ENCODE measurements at places on chromosomes 6 and 20. TPM values are rescaled to one million over a fixed set of nuclear protein-coding genes. Genes with fewer than 3 reads are reported as not detected.

GRCh38 chr6:117188627-117189201, 76.6 kb upstream of the VGLL2 start:
- no peak for DNase-seq
- H3K4me1 ChIP-seq, result no peaks in the 10 kb centered on the region
- H3K36me3 ChIP-seq, result no peaks in the 10 kb centered on the region
- no peak overlapping the region for H3K27ac ChIP-seq

The CRISP3 gene
- total RNA-seq, result not detected

- DNase-seq, result no peak
- H3K4me3 ChIP-seq, result no peak overlapping the region
- no peaks in the 10 kb centered on the region for H3K36me3 ChIP-seq
- H3K4me1 ChIP-seq, result no peaks in the 10 kb centered on the region
- H3K27me3 ChIP-seq, result no peaks in the 10 kb centered on the region
Measured at GRCh38 chr20:12093057-12093796, 175.5 kb downstream of the BTBD3 start.

The ZNF831 gene
- not detected for total RNA-seq

The BLCAP gene
- 51.1 TPM for total RNA-seq

DNA sequence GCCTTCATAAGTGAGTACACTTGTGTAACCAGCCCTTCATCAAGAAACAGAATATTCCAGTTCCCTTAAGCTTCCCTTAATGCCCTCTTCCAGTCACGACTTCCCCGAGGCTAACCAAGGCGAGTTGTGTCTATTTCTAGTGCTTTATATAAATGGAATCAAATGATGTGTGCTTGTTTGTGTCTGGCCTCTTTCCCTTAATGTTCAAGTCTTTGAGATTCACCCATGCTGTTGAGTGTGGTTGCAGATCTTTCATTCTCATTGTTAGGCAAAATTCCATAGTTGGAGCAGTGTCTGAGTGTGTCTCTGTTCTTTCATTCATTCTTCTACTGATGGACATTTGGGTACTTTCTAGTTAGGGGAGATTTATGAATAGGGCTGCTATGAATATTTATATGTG, 135.0 kb downstream of the CEBPB start:
- peaks cover 12% of the 10 kb centered on the region for H3K4me1 ChIP-seq
- no peak overlapping the region for H3K4me3 ChIP-seq
- no peak for DNase-seq
- H3K36me3 ChIP-seq, result no peaks in the 10 kb centered on the region
- H3K27me3 ChIP-seq, result no peaks in the 10 kb centered on the region

GRCh38 chr20:10067321-10067720, 32.5 kb downstream of the ANKEF1 start:
- H3K27me3 ChIP-seq, result no peaks in the 10 kb centered on the region
- H3K36me3 ChIP-seq, result no peaks in the 10 kb centered on the region
- no peak for DNase-seq
- no peaks in the 10 kb centered on the region for H3K4me1 ChIP-seq

The SAPCD1 gene
- total RNA-seq, result 5.9 TPM

DNA sequence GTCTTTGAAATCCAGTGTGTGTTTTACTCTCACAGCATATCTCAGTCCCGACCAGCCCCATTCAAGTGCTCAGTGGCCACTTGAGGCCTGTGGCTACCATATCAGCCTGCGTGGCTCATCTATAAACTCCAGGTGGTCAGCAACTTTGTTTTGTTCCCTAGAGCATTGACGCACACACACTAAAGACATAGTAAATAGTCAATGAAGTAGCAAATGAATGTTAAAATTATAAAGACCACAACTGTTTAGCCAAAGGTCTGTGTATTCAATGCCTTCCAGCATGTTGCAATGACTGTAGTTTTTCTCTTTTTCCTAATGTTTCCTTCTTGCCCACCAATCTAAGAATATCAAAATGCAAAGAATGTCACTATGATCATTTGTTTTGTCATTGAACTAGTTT, 238.2 kb upstream of the ZNF217 start:
- no peak for DNase-seq
- H3K4me3 ChIP-seq, result no peak overlapping the region
- H3K27ac ChIP-seq, result no peak overlapping the region
- peaks cover 17% of the 10 kb centered on the region for H3K4me1 ChIP-seq
- no peaks in the 10 kb centered on the region for H3K27me3 ChIP-seq

DNA sequence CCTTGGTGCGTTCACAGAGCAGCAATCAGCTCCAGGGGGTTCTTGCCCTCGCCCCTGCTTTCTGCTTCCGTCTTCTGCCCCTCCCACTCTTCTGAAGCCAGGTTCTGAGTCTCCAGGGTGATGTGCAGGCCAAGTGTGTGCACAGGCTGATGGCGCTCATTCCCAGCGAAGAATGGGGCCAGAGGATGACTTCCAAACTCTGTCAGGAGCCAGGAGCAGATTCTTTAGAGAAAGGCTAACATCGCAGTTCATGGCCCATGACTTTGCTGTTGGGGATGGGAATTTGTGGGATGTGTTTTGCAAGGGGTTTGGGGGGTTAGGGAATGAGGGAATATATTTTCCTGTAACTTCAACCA, 56.1 kb upstream of the CCN6 start:
- 0 out of 2 replicates have a peak, but pooled peaks cover 3% of the 10 kb centered on the region for H3K4me1 ChIP-seq
- no peak for DNase-seq
- no peaks in the 10 kb centered on the region for H3K27me3 ChIP-seq
- H3K27ac ChIP-seq, result no peak overlapping the region
- H3K4me3 ChIP-seq, result no peak overlapping the region

- 0 out of 2 replicates have a peak overlapping the region, but pooled peaks have one; percentile 12 for H3K4me3 ChIP-seq
- no peaks in the 10 kb centered on the region for H3K4me1 ChIP-seq
- no peak for DNase-seq
Measured at GRCh38 chr20:382291-383115, 1.9 kb downstream of the TRIB3 start.

DNA sequence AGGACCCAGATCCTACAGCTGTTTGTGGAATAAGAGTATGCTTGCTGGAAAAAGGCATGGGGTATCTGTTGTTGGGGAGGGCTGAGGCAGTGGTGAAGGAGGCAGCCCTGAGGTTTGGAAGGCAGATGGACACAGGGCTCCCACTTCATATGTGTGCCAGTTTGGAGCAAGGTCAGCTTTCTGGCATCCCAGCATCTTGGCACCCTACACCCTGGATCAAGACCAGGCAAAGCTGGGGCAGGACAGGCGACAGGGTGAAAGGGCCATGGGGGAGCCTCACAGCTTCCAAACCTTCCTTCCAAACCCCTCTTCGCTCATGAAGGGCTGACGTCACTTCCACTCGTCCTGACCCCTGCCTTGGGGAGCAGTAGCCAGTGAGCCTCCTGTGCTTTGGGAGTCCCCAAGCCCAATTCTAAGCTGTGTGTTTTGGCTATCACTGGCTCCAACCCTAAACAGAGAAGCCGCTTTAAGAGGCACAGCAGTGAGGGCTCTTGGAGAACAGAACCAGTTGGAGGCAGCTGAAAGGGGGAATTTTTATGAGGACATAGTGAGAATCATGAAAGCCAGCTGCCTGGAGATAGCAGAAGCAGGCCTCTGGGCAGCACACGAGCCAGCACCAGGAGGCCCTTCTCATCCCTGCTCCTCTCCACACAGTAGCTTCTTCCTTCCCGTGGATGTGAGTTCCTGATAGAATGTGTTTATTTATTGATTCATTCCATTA, 448.6 kb upstream of the CDH4 start:
- no peak for DNase-seq
- H3K4me1 ChIP-seq, result peaks cover 7% of the 10 kb centered on the region
- no peak overlapping the region for H3K27ac ChIP-seq
- H3K27me3 ChIP-seq, result no peaks in the 10 kb centered on the region
- H3K36me3 ChIP-seq, result no peaks in the 10 kb centered on the region

The HLA-DRB1 gene
- total RNA-seq, result 6.7 TPM

The KCNK5 gene
- total RNA-seq, result 44.3 TPM

DNA sequence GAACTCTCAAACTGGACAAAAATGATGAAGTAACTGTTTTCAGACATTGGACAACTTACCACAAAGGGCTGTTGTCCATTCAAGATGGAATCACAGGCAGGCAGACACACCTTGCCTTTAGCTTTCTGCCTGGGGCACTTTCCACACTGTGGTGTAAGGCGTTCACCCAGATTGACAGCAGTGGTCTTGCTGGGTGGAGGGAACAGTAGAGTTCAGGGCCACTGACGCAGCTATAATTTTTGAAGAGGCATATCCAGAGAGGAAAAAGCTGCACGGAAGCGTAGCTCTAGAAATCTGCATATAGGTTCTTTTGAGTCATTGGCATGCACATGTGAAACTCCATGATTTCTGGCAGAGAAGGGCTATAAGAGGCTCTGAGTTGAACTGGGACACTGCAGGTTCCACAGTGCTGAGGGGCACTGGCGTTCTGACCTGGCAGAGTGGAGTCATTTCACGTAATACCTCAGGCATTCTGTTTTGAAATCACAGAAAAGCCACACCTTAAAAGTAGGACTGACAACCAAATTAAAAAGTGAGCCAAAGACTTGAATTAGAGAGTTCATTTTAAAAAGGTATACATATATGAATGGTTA, 105.0 kb upstream of the EDN1 start:
- no peaks in the 10 kb centered on the region for H3K4me1 ChIP-seq
- no peak overlapping the region for H3K27ac ChIP-seq
- no peaks in the 10 kb centered on the region for H3K27me3 ChIP-seq
- no peak overlapping the region for H3K4me3 ChIP-seq
- no peaks in the 10 kb centered on the region for H3K36me3 ChIP-seq

DNA sequence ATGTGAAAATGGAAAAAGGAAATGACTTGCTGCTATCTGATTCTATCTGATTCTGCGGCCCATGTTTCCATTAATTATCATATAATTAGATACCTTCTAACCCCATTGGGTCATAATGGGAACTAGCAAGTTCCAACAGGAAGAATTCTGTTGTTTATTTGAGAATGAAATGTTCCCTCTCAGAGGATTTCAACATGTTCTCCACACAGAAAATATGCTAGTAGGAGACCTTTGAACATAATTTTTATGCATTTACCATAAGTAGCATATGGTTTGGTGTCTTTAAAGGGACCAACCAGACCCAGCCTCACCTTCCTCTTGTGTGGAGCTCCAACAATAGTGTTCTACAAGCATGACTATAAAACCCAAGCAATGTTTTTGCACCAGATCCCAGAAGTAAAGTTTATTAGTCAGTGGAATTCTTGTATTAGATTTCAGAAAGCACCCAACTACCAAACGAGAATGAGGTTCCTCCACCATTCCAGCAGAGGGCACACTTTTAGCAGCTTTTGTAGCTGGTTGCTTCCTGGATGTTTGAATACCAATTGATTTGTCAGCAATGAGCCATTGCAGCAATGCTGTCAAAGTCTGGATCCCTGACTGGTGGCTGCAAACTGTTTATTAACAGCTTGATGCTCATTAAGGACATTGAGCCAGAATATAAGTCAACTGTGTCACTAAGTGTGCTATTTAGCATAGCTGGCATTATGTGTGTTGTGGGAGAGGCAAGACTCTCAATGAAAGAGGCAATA, 143.6 kb upstream of the GJE1 start:
- no peaks in the 10 kb centered on the region for H3K27me3 ChIP-seq
- no peaks in the 10 kb centered on the region for H3K36me3 ChIP-seq
- no peak overlapping the region for H3K27ac ChIP-seq
- no peaks in the 10 kb centered on the region for H3K4me1 ChIP-seq

The TMEM244 gene
- not detected for total RNA-seq

- H3K4me1 ChIP-seq, result no peaks in the 10 kb centered on the region
- DNase-seq, result peak; percentile 79
- no peaks in the 10 kb centered on the region for H3K27me3 ChIP-seq
- no peaks in the 10 kb centered on the region for H3K36me3 ChIP-seq
- H3K4me3 ChIP-seq, result no peak overlapping the region
- no peak overlapping the region for H3K27ac ChIP-seq
Measured at GRCh38 chr20:50478162-50478990, 31.8 kb upstream of the PTPN1 start.

The MUC21 gene
- total RNA-seq, result not detected

DNA sequence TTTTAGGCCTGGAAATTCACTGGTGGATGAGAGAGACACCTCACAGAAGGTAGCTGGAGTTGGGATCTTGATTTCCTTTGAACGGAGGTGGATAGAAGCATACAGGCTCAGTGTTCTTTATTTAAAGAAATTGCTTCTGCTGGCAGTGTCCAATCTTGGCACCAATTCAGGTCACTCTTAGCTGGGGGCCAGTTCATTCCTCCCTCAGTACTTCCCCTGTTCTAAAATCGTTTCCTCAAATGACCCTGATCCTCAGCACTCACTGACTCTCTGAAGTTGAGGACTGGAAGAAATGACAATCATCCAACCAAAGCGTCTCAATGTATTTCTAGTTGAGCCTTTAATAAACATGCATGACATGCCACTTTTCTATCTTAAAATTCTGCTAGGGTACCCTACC, 472.5 kb upstream of the BTBD3 start:
- DNase-seq, result no peak
- no peak overlapping the region for H3K4me3 ChIP-seq
- no peak overlapping the region for H3K27ac ChIP-seq

DNA sequence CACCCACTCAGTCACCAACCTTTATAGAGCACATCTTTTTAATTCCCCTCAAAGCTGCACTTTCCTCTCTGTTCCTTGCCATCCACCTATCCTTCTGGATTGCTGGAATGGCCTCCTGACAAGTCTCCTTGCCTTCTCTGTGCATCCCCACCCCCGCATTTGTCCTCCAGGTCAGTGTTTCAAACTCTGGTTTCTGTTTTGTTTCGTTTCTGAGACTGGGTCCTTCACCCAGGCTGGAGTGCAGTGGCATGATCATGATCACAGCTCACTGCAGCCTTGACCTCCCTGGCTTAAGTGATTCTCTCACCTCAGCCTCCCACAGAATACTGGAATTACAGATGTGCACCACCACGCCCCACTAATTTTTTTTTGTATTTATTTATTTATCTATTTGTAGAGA, 96.2 kb downstream of the PLCB1 start:
- no peak overlapping the region for H3K4me3 ChIP-seq
- no peaks in the 10 kb centered on the region for H3K27me3 ChIP-seq
- no peak for DNase-seq
- no peaks in the 10 kb centered on the region for H3K36me3 ChIP-seq

DNA sequence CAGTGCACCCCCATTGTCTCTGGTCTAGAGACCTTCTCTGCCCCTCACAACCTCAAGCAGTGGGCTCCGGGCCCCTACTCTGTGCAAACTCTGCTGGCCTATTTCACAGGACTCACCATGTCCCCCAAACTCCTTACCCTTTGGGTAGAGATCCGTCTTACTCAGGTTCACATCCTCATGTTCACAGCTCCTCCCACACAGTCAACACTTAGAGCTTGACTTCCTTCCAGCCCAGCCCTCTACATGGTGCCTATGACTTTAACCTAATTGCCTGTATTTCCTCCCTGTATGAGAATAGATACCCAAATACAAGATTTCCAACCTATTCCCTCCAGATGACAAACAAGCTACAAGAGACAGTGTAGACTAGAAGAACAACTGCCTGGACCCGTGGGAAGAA, 528.6 kb upstream of the JARID2 start:
- H3K36me3 ChIP-seq, result no peaks in the 10 kb centered on the region
- no peak overlapping the region for H3K27ac ChIP-seq
- no peak for DNase-seq
- no peak overlapping the region for H3K4me3 ChIP-seq
- no peaks in the 10 kb centered on the region for H3K4me1 ChIP-seq
- H3K27me3 ChIP-seq, result no peaks in the 10 kb centered on the region

All from H1 (cell line).